ENCODE measurements at places on chromosomes 7 and 10.

DNA sequence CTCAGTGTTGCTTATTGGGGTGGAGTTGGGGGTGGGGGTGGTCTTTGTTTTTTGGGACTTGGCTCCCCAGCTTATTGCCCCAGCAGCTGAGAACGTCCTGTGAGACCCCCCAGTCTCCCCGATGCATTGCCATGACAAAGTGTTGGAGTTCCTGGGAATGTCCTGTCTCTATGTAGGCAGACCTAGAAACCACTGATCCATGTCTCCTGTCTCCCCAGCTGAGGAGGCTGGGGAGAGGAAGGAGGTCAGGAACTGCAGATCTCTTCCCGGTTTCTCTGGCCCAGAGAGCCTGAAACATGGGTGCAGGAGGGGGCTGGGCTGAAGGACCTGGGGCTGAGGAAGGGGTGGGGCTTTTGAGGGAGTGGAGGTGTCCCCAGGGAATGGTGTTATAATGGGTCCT is 80.2 kb upstream of the GTF2IRD1 start:
- no peak for DNase-seq

GRCh38 chr10:11424456-11425295 is 186.8 kb downstream of the USP6NL start:
- no peak for DNase-seq

DNA sequence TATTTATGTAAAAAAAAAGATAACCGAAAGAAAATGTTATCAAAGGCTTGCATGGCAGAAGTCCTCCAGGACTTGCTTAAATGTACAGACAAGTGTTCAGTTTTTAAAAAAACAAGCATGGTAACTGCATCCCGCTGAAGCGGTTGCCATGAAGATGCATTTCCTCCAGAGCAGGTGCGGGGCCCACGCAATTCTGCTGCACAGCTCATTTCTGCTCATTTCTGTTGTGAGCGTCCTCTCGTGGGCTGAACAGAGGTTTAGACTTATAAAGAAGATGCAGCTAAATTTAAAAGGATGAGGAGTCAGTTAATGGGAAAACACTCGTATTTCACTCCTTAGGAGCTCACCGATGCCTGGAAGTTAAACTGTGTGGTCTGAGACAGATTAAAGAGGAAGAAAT is 247.6 kb downstream of the DNAJB6 start:
- DNase-seq: no peak

DNA sequence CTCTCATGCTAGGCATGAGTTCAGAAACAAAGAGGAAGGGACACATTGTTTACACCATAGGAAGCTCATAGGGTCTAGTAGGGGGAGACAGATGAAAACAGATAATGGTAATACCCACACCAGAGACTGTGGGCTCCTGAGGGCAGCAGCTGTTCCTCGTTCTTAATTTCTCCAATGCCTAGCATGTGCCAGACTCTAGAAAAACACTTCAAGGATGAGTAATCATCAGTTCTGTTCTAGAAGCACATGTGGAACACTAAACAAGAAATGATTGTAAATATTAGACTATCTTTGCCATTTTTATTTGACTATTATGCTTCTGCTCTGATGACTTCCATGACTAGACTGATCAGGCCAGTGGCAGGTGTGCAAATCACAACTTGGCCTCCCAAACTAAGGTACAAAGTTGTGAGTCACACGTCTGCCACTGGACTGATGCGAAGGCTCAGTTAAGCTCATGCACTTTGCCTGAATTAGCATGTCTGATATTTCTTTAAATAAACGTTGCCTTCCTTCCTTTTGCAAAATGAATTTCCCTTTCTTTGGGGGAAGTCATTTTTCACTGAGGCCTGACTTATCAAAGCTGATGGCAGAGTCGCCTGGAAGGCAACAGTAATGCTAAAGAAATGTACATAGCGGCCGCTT is 89.2 kb upstream of the FGL2 start:
- no peak for DNase-seq

DNA sequence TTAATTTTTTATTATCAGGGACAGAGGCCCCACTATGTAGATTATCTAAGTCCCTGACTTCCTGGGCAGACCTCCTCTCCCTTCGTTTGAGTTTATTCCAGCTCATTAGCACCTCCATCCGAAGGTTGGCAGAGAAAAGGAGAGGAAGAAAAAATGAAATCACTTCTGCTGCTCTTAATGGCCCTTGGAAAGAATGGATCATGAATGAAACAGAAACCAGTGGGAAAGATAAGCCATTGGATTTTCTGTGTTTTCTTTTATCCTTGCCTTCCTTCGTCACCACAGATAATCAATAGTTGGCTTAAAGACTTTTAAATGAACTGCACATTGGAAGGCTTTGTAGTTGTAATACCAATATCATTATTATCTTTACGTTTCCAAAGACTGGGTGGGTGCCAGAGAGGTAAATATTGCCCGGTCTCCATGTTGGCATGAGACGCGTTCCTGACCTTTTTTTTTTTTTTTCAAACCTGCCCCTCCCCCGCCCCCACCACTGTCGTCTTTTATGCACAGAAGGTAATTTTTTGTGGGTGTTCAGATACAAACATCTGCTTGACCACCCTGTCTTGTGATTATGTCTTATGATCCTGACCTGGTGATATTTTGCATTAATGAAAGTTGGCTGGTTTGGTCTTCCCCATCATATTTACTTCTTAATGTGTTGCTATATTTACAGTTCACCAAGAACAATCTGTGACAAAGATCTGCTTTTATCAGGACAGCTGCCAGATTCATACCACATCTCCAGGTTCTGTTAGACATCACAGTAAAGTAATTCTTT is 116.8 kb downstream of the ARID5B start:
- DNase-seq: no peak

DNA sequence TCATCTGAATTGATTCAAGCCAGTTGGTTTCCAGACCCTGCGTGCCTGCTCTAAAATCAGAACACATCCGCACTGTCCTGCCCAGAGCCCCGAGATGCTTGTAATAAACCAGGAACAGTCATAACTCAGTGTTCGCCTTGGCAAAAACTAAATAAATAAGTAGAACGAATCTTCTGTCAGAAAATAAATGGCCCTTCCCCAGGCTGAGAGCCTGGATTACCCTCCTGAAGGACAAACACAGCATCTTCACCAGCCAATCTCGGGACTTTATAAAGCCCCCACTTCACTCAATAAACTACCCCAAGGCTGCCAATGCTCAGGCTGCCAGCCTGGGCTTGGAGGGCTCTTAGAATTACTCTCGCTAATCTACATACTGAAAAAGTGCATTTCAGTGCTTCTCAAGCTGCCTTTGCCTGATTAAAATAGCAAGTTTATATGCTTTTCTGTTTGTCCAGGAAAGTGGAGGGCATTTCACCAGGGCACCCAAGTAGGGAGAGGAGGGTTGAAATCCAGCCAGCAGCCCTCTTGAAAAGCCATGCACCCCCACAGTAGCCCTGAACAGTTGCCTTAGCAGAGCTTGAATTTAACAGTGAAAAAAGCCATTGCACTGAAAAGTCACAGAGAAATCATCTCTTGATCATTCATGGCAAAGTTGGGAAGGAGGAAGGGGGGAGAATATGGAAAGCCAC is 136.6 kb downstream of the CALN1 start:
- no peak for DNase-seq
